ENCODE measurements at places on chromosomes 3 and 15.

GRCh38 chr3:32200992-32201758 lies 37.3 kb upstream of the CMTM8 start:
- no peak for DNase-seq

DNA sequence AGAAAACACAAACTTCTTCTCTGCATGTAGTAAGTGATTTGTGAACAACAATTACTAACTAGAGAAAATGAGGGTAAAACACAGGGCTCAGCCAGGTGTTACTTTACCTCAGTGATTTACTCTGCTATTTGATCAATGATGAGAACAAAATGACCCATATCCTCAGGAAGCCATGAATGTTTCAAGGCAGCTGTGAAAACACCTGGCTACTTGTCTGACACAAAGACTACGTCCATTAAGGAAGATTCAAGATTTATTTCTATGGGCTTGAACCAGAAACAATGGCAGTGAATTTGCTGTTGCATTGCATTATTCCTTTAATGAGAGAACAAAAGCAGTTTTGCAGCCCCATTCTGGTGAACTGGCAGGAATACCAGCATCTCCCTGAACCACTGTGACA lies 374.6 kb upstream of the ARL6 start:
- DNase-seq: no peak

DNA sequence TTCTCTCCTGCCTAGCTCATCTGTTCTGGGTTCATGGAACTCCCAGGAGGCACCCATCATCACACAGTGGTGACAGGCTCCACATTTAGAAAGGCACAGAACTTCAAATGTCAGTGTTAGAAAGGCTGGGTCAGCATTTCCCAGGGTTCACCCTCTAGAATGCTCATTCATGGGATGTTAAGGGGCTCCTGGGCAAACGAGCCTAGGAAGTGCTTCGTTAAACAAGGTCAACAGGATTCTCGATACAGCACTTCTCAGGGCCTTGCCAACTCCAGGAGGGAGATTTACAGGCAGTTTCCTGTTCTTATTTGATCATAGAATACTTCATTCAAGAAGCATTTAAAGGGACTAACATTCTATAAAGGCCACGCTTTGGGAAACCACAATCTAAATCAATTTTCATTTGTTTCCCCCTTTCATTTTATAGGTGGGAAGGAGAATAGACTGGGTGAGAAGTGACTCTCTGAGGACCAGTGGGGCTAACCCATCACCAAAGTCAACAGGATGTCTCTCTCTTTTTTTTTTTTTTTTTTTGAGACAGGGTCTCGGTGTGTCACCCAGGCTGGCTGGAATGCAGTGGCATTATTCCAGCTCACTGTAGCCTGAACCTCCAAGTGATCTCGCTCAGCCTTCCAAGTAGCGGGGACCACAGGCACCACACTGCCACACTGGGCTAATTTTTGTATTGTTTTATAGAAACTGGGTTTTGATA lies 14.3 kb downstream of the IGDCC4 start:
- DNase-seq: no peak

GRCh38 chr15:70892002-70892911 lies at the start of the genes LRRC49 and THAP10:
LRRC49 (plus strand) TSS chr15:70892826; CDS start chr15:70892895, 69 bp downstream.
THAP10 (minus strand) TSS chr15:70892433; CDS start chr15:70892272, 161 bp downstream.
- peak; percentile 49 for DNase-seq

Data from stimulated activated CD4-positive, alpha-beta T cell treated with anti-CD3 and anti-CD28 coated beads, Interleukin-12 subunit alpha, Interleukin-12 subunit beta, amount 100 ng/mL, for 24 hours (primary cell).